Upper lobe of left lung (tissue), 6 donors: ENCODE measurements at places on chromosomes 3 and 15. TPM values are rescaled to one million over a fixed set of nuclear protein-coding genes. Genes with fewer than 3 reads are reported as not detected.

GRCh38 chr3:187978433-187979011 lies 175.4 kb upstream of the LPP start:
- no peak for DNase-seq
- H3K4me3 ChIP-seq, result no peak overlapping the region
- no peak overlapping the region for H3K27ac ChIP-seq
- no peaks in the 10 kb centered on the region for H3K27me3 ChIP-seq
- H3K36me3 ChIP-seq, result no peaks in the 10 kb centered on the region

DNA sequence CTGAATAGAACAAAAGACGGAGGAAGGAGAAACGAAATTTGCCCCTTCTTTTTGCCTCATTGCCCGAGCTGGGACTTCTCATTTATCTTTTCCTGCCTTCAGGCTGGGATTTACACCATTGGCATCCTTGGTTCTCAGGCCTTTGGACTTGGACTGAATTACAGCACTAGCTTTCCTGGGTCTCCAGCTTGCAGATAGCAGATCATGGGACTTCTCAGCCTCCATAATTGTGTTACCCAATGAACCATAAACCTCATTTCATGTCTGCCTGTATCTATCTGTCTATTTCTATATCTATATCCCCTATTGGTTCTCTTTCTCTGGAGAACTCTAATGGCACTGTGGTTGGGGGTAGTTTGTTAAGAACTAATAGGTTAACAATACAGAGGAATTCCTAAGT lies 31.5 kb upstream of the CTXND1 start:
- no peak overlapping the region for H3K4me3 ChIP-seq
- no peak overlapping the region for H3K27ac ChIP-seq
- H3K36me3 ChIP-seq, result no peaks in the 10 kb centered on the region
- no peak for DNase-seq

DNA sequence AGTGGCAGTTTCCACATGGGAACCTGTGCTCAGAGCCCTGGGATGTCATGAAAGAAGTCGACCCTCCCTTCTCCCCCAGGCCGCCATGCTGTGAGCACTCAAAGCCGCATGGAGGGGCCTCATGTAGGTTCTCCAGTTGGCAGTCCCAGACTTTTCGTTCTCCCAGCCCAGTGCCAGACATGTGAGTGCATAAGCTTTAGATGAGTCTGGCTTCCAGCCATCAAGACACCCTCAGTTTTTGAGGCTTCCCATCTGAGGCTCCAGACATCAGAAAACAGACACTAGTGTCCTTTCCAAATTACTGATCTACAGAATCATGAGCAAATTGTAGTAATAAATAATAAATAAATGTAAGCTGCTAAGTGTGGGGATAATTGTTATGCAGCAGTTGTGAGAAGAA lies 136.5 kb upstream of the AGBL1 start:
- no peak for DNase-seq
- no peak overlapping the region for H3K27ac ChIP-seq
- H3K27me3 ChIP-seq, result no peaks in the 10 kb centered on the region
- H3K4me3 ChIP-seq, result no peak overlapping the region

- peaks cover 25% of the 10 kb centered on the region for H3K36me3 ChIP-seq
- H3K4me1 ChIP-seq, result peaks cover 59% of the 10 kb centered on the region
- no peaks in the 10 kb centered on the region for H3K27me3 ChIP-seq
- no peak for DNase-seq
- peak overlapping the region; percentile 80 for H3K27ac ChIP-seq
Observed at GRCh38 chr15:31372635-31373091, 46.0 kb downstream of the KLF13 start.

DNA sequence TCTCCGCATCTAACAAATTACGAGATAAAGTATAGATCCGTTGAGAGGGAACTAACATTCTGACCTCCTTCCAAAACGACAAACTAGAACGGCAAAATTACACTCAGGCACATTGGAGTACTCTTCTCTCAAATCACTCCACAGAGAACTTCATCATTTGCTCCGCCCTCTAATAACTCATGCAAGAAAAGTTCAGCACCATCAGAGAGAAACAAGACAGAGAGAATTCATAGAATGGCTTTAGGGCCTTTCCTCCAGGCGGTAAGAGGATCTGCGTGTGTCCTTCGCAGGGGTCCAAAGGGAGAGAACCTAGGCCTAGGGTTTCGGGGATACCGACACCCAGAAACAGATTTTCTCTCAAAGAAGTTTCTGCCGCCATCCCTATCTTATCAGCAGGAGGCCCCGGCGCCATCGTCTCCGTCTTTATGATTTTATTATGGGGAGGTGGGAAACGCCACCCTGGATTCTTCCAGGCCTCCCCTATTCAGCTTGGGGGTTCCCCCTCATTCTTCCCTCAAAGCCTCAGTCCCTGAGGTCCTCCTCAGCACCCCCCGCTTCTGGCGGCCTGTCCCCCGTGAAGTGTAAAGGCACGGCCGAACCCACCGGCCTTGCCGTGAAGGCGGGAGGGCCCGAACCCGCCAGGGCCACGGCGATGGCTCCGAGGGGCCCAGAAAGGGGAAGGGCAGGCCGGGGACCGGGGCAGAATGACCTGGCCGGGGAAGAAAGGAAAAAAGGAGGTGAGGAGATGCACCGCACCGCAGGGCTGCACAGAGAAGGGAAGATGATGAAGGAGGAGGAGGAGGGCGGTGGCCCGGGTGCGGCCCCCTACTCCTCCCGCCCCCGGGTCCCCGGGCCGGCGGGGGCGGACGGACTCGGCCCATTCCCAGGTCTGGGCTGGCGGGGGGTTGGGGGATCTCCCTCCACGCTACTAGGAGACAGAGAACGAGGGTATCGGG lies 768 bp downstream of the UBXN7 start:
- peak; percentile 26 for DNase-seq
- H3K27me3 ChIP-seq, result no peaks in the 10 kb centered on the region
- peaks cover 24% of the 10 kb centered on the region for H3K4me1 ChIP-seq
- H3K27ac ChIP-seq, result peak overlapping the region; percentile 97

Gene PRTG
- 19.5 TPM for total RNA-seq

- DNase-seq, result no peak
- no peak overlapping the region for H3K4me3 ChIP-seq
- no peak overlapping the region for H3K27ac ChIP-seq
- H3K36me3 ChIP-seq, result no peaks in the 10 kb centered on the region
Observed at GRCh38 chr3:190058521-190059241, 62.0 kb downstream of the P3H2 start.

Gene HRG
- total RNA-seq, result not detected

GRCh38 chr3:10155658-10156057 lies 9.1 kb upstream of the IRAK2 start:
- no peak for DNase-seq
- H3K27me3 ChIP-seq, result no peaks in the 10 kb centered on the region
- H3K27ac ChIP-seq, result no peak overlapping the region
- H3K36me3 ChIP-seq, result peaks cover 26% of the 10 kb centered on the region

DNA sequence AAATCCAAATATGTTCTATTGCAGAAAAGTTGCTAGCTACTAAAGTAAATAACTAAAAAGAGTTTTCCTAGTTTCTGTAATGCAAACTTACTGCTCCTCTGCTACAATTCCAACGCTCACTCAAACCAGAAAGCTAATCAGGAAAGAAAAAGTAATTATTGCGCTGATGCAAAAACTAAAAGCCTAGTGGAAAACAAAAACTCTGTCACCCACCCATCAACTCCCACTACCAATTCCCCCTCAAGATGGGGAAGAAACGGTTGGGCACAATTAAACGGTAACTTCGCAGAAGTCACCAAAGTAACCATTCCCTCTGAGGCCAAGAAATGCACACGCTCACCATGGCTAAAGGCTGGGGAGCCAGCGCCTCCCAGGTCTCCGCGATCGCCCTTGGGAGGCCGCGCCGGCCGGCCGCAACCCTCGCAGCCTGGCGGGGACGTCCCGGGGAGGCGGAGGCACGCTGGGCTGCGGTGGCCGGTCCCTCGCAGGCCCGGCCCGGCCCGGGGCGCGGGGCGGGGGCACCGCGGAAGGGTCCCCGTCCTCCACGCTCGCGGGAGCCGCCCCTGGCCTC lies 684 bp downstream of the SLTM start:
- H3K4me3 ChIP-seq, result peak overlapping the region; percentile 59
- H3K27ac ChIP-seq, result peak overlapping the region; percentile 97
- H3K36me3 ChIP-seq, result peaks cover 22% of the 10 kb centered on the region
- peaks cover 20% of the 10 kb centered on the region for H3K4me1 ChIP-seq

Gene DPPA2
- not detected for total RNA-seq

- H3K4me1 ChIP-seq, result no peaks in the 10 kb centered on the region
- H3K4me3 ChIP-seq, result no peak overlapping the region
- no peaks in the 10 kb centered on the region for H3K36me3 ChIP-seq
- DNase-seq, result no peak
- H3K27ac ChIP-seq, result no peak overlapping the region
Observed at GRCh38 chr3:152556731-152557254, 278.1 kb upstream of the P2RY1 start.

GRCh38 chr15:48785195-48785594 lies 25.7 kb downstream of the CEP152 start:
- no peak overlapping the region for H3K4me3 ChIP-seq
- no peaks in the 10 kb centered on the region for H3K27me3 ChIP-seq
- no peaks in the 10 kb centered on the region for H3K36me3 ChIP-seq
- no peak for DNase-seq

- no peak for DNase-seq
- no peak overlapping the region for H3K27ac ChIP-seq
- no peaks in the 10 kb centered on the region for H3K4me1 ChIP-seq
- no peak overlapping the region for H3K4me3 ChIP-seq
- no peaks in the 10 kb centered on the region for H3K36me3 ChIP-seq
Observed at GRCh38 chr15:97425596-97425995, 534.9 kb upstream of the ARRDC4 start.

Gene SH2D7
- 0.09 TPM for total RNA-seq

- no peaks in the 10 kb centered on the region for H3K36me3 ChIP-seq
- no peak overlapping the region for H3K4me3 ChIP-seq
- H3K4me1 ChIP-seq, result no peaks in the 10 kb centered on the region
- H3K27ac ChIP-seq, result no peak overlapping the region
Observed at GRCh38 chr15:85905751-85906450, 111.2 kb upstream of the KLHL25 start.

Gene SRGAP3
- 26.2 TPM for total RNA-seq

- no peak overlapping the region for H3K27ac ChIP-seq
- DNase-seq, result no peak
- peaks cover 52% of the 10 kb centered on the region for H3K4me1 ChIP-seq
- H3K36me3 ChIP-seq, result no peaks in the 10 kb centered on the region
- H3K27me3 ChIP-seq, result no peaks in the 10 kb centered on the region
- no peak overlapping the region for H3K4me3 ChIP-seq
Observed at GRCh38 chr3:149613988-149614387, 43.8 kb downstream of the WWTR1 start.

GRCh38 chr3:150203273-150203672 lies 204.8 kb upstream of the TSC22D2 start:
- H3K27ac ChIP-seq, result no peak overlapping the region
- DNase-seq, result no peak
- H3K27me3 ChIP-seq, result no peaks in the 10 kb centered on the region
- H3K4me3 ChIP-seq, result no peak overlapping the region
- no peaks in the 10 kb centered on the region for H3K4me1 ChIP-seq

DNA sequence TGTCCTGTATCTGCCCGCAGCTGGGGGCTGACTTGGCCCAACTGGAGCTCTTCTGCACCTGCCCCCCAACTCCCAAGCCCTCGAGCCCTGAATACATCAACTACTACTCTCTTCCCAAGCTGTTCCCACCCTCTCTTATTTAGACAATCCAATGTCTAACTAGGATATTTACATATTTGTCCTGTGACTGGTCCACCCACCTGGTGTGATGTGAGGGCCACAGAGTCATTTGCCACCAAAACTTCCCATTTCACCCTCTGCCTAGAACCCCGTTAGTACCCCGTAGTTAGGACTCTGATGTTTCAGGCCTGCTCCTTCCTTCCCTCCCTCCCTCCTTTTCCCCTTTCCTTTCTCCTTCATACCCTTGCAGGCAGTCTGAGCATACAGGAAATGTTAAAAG lies 6.4 kb downstream of the CPLX3 start:
- no peaks in the 10 kb centered on the region for H3K27me3 ChIP-seq
- H3K4me1 ChIP-seq, result no peaks in the 10 kb centered on the region
- H3K36me3 ChIP-seq, result no peaks in the 10 kb centered on the region
- H3K4me3 ChIP-seq, result no peak overlapping the region
- no peak for DNase-seq
- no peak overlapping the region for H3K27ac ChIP-seq

Gene ASB14
- total RNA-seq, result 2.1 TPM

GRCh38 chr3:13072239-13072599 lies 1.0 kb downstream of the IQSEC1 start:
- H3K27ac ChIP-seq, result no peak overlapping the region
- H3K36me3 ChIP-seq, result no peaks in the 10 kb centered on the region
- peaks cover 5% of the 10 kb centered on the region for H3K4me1 ChIP-seq
- no peaks in the 10 kb centered on the region for H3K27me3 ChIP-seq

Gene KIF7
- 1.5 TPM for total RNA-seq

DNA sequence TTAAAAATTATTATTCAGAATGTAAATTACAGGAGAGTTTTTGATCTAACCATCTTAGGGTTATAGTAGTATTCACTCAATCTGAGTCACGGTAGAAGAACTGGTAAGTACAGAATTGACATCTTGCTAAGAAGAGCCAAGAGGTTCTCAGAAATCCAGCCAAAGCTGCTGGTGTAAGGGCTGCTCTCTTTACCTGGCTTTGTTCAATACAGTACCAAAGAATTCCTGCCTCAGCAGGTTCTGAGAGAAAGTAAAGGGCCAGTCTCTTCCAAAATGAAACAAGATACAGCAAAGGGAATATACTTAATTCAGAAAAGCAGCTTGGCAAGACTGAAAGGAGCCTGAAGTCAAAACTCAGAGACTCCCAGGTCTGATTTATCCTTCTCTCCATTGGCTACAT lies 193.1 kb downstream of the TNIK start:
- no peak overlapping the region for H3K4me3 ChIP-seq
- no peaks in the 10 kb centered on the region for H3K36me3 ChIP-seq
- DNase-seq, result no peak
- peaks cover 7% of the 10 kb centered on the region for H3K4me1 ChIP-seq
- H3K27me3 ChIP-seq, result no peaks in the 10 kb centered on the region

GRCh38 chr3:56747150-56747549 lies 54.6 kb downstream of the ARHGEF3 start:
- DNase-seq, result no peak
- H3K36me3 ChIP-seq, result peaks cover 31% of the 10 kb centered on the region
- no peak overlapping the region for H3K27ac ChIP-seq
- no peaks in the 10 kb centered on the region for H3K27me3 ChIP-seq
- H3K4me3 ChIP-seq, result no peak overlapping the region

GRCh38 chr15:58249646-58250312 lies 111.6 kb downstream of the AQP9 start:
- no peaks in the 10 kb centered on the region for H3K36me3 ChIP-seq
- no peak overlapping the region for H3K27ac ChIP-seq
- no peaks in the 10 kb centered on the region for H3K4me1 ChIP-seq
- H3K4me3 ChIP-seq, result no peak overlapping the region

DNA sequence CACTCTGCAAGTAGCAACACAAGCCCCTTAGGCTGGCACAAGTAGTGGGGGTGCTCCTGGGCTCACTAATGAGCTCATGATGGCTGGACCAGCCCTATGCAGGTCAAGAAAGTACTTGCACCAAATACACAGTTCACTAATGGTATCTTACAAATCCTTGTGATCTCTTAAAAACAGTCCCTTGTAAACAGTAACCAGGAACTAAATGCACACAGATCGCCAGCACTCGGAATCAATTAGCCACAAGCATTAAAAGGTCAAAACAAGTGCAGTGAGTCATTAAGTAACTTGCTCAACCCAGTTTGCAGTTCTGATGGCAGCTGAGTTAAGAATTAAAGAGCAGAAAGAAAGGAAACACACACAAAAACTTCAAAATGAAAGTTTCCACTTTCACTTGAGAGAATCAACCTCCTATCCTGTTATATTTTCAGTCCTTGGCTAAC lies 43.2 kb downstream of the ARHGEF3 start:
- no peaks in the 10 kb centered on the region for H3K36me3 ChIP-seq
- H3K4me1 ChIP-seq, result peaks cover 62% of the 10 kb centered on the region
- peak overlapping the region; percentile 61 for H3K27ac ChIP-seq
- no peak overlapping the region for H3K4me3 ChIP-seq
